ENCODE measurements at places on chromosomes 11 and 22. TPM values are rescaled to one million over a fixed set of nuclear protein-coding genes. Genes with fewer than 3 reads are reported as not detected.

Gene UBQLNL
- 1.1 TPM for total RNA-seq

DNA sequence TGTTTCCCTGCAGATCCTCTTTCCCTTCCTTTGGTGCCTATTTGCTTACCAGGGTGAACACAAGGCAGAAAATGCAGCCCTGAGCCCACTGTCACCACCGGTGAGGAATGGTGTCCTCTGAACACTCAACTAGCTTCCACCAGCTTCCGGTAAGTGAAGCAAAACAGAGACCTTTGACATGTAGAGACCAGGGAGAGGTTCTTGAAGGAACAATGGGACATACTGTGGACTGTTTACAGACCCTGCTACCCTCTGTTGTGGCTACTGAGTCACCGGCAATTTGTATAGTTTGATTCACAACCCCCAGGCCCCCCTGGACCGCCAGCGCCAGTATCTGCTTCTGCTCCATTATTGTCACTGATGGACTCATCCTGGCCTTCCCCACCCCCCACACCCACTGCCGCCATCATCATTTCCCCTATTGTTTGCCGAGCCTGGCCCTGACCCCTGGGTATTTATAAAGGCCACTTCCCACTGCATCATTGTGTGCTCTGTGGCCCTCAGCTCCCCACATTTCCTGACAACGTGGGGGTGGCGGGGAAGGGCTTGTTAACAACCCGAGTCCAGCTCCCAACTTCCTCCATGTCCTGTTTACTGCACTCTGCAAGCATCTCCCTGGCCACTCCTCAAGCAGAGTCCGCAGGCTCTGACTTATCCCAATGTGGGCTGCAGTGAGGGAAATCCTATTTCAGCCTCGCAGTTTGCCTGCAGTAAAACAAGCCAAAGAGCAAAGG is 252.9 kb downstream of the ETS1 start:
- peak; percentile 52 for DNase-seq
- no peaks in the 10 kb centered on the region for H3K27me3 ChIP-seq
- H3K27ac ChIP-seq, result peak overlapping the region; percentile 72
- H3K4me1 ChIP-seq, result peaks cover 19% of the 10 kb centered on the region
- H3K4me3 ChIP-seq, result no peak overlapping the region
- no peaks in the 10 kb centered on the region for H3K36me3 ChIP-seq

Gene AIP
- total RNA-seq, result 85.2 TPM

DNA sequence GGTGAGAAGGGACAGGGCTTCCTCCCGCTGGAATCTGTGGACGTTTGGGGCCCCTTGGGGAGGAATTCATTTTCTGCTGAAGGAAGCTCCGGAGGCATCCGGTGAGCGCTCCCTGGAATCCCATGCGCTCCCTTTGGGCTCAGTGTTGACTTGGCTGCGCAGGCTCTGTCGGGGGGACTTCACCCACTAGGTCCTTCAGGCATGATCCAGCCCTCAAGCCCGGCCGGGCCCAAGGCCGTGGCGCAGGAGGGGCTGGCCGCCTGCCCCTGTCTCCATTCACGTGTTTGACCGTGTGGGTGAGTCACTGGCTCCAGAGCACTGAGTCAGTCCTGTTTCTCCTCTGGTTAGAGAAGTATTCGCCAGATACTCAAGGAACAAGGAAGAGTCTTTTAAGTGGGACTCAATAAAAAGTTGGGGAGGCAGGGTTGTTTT is 1.4 kb downstream of the CTTN start:
- H3K4me3 ChIP-seq, result peak overlapping the region; percentile 88
- H3K4me1 ChIP-seq, result peaks cover 36% of the 10 kb centered on the region
- H3K27me3 ChIP-seq, result peaks cover 19% of the 10 kb centered on the region
- H3K27ac ChIP-seq, result peak overlapping the region; percentile 84
- peak; percentile 78 for DNase-seq

DNA sequence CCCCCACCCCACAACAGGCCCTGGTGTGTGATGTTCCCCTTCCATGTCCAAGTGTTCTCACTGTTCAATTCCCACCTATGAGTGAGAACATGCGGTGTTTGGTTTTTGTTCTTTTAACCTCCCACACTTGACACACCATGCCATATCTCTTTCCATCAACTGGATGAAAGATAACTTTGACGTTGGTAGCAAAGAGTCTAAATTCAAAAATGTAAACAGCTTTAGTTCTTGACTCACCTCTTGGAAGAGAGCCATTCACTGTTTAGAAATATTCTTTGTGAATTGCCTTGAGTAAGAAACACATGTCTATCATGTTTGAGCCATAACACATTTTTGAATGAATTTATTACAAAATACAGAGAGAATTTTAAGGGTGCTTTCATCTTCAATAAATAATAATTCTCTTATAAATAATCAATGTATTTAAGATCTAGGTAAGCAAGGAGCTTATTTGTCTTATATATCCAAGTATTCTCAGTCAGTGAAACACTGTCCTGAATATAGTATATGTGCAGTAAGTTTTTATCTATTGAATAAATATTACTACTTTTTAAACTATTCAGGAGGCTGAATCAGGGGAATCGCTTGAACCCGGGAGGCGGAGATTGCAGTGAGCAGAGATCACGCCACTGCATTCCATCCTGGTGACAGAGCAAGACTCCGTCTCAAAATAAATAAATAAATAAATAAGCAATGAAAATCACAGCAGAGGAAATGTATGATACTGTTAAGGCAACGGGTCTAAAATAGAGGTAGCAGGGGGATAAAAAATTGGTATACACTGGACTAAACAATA is 6.7 kb downstream of the CARD18 start:
- no peak for DNase-seq
- no peaks in the 10 kb centered on the region for H3K4me1 ChIP-seq
- no peaks in the 10 kb centered on the region for H3K27me3 ChIP-seq
- H3K4me3 ChIP-seq, result no peak overlapping the region
- no peak overlapping the region for H3K27ac ChIP-seq
- no peaks in the 10 kb centered on the region for H3K36me3 ChIP-seq

DNA sequence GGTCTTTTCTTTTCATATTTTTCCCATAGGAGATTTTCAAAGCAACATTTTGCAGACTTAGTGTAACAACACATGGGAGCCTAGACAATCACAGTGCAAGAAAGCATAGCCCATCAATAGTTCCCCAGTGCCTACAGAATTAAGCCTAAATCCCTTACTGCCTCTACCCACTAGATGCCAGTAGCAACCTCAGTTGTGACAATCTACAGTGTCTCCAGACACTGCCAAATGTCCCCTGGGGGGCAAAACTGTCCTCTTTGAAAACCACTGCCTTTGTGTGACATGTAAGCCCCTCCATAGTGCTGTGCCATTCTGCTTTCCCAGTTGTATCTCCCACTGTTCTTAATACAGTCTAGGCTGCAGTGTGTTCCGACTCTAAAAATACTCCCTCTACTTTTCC is 1329.0 kb downstream of the LRRC4C start:
- H3K4me3 ChIP-seq, result no peak overlapping the region
- DNase-seq, result no peak
- H3K27me3 ChIP-seq, result no peaks in the 10 kb centered on the region
- H3K36me3 ChIP-seq, result no peaks in the 10 kb centered on the region
- no peaks in the 10 kb centered on the region for H3K4me1 ChIP-seq

Gene ZNF214
- total RNA-seq, result 3.3 TPM

DNA sequence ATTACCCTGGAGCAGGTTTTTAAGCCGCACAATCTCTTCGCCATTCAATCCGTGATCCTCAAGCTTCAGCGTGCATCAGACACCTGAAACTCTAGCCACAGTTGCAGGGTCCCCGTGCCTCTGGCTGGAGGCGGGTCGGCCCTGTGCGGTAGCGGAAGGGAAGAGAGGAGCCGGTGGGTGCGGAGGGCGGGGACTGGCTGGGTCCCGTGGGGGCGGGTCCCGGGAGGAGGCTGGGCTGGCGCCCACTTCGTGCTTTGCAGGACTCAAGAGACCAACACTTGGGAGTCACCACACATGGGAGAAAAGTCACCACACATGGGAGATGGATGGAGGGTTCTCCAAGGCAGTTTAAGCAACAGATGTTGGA is 772 bp downstream of the C22orf15 start:
- no peaks in the 10 kb centered on the region for H3K36me3 ChIP-seq
- H3K27me3 ChIP-seq, result no peaks in the 10 kb centered on the region
- no peak overlapping the region for H3K27ac ChIP-seq
- DNase-seq, result peak; percentile 73

All from lower lobe of right lung (tissue), 2 donors.